ENCODE measurements at places on chromosomes 5 and 9.

- no peak for DNase-seq
Observed at GRCh38 chr5:137845472-137845871, 22.2 kb upstream of the MYOT start.

DNA sequence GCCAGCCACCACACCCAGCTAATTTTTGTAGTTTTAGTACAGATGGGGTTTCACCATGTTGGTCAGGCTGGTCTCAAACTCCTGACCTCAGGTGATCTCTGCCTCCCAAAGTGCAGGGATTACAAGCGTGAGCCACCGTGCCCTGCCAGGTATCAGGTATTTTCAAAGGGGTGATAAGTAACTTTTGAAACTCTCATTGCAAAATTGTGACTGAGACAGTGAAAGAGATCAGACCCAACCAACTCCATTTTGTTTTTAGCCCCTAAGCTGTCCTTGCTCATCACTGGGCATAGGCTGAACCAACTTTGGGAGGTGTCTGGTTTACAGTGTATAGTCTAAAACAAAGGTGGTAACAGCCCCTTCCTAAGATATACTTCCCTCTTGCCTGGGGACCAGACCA is 29.3 kb downstream of the UNC13B start:
- DNase-seq = no peak

- peak; percentile 73 for DNase-seq
Observed at GRCh38 chr5:36870399-36871040, 6.0 kb upstream of the NIPBL start.

- DNase-seq = no peak
Observed at GRCh38 chr5:146426853-146427618, 20.1 kb upstream of the TCERG1 start.

DNA sequence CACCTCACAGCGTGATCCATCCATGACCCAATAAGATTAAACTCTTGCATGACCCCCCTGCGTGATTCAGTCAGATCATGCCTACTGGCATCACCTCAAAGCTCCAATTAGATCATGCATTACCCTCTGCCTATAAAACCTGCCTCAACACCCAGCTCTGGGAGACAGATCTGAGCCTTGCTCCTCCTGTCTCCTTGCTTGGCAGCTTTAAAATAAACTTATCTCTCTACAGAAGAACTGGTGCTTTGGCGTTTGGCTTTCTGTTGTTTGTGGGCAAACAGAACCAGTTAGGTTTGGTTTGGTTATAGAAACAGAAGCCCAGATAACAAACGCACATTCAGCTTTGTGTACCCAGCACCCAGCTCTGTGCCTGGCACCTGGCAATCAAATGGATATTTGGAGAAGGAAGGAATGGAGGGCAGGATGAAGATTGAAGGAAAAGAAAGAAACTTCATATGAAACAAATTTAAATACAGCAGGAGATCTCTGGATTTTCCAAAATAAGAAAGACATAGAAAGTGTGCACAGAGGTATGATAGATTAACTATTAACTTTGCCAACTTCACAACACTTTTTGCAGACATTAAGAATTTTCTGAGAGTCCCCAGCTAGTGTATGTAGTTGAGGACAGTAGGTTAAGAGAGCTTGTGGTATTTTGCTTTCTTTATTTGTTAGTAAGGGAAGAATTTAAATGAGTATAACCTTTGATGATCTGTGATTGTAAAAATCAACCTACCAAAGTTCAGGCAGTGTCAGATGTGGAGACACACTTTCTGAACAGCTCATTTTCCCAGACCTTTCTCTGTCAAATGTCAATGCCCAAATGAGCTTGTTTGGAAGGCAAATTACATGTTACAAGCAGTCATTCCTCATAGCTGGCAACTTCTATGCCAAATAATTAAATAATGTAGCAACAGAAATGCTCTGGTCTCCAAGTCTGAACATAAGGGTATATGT is 102.1 kb upstream of the ASTN2 start:
- DNase-seq = no peak

Measured in NCI-H187 treated with DMSO at 0.1 percent for 48 hours (cell line).